ENCODE measurements at places on chromosomes 3 and 15.

GRCh38 chr15:42619656-42620371 lies 44.4 kb downstream of the STARD9 start:
- DNase-seq = no peak

DNA sequence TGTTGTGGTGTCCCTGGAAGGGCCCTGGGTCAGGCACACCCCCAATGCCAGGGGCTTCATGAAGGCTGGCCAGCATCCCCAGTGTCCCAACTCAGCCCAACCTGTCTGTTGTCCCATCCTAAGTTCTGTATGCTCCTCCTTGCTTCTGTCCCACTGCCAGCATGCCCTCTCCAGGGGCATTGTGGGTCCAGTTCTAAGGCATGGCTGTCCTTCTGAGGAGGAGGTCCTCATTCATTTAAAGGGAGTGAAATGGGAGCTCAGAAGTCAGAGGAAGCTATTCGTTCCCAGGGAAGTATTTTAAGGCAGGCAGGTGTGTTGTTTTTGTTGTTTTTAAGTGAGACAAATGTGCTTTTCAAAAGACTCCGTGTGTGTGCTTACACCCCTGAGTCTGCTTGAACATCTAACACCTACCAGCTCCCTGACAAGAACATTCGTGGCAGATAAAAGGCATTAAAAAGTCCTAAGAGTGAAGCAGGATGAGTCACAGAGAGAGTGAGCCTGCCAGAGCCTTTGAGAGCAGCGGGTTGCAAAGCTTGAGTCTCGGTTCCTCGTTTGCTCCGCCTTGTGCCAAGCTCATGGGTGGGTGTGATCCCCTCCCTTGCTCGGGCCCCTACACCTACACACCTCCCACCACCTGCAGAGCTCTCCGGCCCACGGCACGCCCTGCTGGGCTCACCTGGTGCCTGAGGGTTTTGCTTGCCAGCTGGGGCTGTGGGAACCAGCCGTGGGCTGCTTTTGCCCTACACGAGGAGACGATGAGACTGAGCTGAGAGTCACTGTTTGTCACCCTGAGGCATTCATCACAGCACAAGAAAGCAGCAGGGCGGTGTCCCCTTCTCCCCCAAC lies 183.4 kb upstream of the TOPAZ1 start:
- DNase-seq = no peak

DNA sequence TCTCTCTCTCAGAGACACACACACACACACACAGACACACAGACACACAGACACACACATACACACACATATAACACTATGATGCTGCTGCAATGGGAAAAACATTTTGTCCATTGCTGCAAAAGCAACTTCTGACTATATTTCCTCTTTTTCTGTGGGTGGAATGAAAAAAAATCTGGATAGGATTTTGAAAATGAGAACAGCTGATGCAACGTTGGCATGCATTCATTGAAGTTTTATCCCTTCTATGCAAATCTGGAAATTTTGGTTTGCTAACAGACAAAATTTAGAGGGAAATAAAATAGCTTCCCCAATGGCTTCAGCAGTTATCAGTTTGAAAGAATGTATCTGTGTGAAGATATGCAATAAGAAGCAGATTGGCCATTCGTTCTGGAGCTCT lies 763.4 kb upstream of the GRM7 start:
- DNase-seq = no peak

- DNase-seq = no peak
Observed at GRCh38 chr3:184358124-184358767, 3.2 kb downstream of the CLCN2 start.

DNA sequence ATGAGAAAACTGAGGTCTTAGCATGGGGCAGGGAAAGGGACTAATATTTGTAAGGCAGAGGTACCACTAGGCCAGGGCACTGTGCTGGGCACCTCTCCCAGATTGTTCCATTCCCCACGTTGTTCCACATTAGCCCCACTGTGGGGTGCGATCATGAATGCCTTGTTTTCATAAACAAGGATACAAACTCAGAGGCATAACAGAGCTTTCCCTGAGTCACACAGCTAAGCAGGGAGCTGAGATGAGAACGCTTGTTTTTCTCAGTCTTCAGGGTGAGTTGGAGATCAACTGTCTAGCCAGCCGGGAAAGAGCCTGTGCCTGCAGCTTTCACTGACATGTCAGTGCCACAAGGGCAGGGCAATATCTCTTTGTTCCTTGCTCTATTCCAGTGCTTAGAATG lies 47.9 kb upstream of the ITGA11 start:
- no peak for DNase-seq

DNA sequence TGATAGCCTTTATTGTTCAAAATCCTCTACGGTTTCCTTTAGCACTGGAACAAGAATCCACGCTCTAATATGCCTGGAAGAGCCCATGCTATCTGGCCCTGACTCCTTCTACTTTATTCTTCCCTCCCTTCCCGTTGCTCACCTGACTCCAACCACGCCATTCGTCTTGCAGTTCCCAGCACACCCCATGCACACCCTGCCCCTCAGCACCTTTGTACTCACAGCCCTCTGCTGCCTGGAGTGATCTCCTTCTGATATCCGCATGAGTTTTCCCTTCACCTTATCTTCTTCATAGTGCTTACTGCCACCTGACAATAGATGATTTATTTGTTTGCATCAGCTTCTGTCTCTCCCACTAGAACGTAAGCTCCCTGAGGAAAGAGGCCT lies 16.6 kb upstream of the BCL2A1 start:
- no peak for DNase-seq

GRCh38 chr15:56194035-56194434 lies 49.6 kb downstream of the RFX7 start:
- no peak for DNase-seq

DNA sequence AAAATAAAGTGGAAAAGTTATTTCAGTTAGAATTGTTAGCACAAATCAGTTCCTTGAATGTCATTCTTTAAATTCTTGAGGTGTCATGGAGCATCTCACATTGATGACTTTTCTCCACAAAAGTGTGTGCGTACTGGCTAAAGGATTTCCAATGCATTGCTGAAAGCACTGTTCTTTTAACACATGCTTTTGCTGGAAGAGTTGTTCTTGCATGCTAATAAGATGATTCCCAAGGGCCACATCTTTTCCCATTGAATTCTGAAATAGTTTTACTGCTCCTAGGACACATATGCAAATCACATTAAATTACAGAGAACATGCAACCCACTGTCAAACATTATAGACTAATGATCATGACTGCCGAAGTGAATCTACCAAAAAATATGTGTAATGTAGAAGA lies 516.3 kb upstream of the CADM2 start:
- DNase-seq = no peak

DNA sequence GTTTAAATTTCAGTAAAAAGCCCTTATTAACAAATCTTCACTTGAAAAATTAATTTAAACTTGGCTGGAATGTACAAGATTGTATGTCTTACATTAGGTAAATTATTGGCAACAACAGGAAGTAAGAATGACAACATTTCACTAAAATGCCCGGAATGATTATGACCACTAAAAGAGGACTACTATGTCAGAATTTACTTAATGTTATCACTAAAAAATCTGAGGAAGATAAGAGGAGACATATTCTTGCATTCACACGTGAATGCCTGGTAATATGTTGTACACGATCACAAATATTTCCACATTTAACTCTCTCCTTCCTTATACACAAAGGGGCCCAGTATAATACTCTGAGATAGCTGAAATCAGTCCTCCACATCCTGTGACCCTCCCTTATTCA lies 29.7 kb downstream of the VGLL3 start:
- DNase-seq = no peak

- DNase-seq = no peak
Observed at GRCh38 chr3:63791974-63792373, 27.1 kb upstream of the C3orf49 start.
